Iris pigment epithelial cell (primary cell): ENCODE measurements at places on chromosomes 5 and 9.

DNA sequence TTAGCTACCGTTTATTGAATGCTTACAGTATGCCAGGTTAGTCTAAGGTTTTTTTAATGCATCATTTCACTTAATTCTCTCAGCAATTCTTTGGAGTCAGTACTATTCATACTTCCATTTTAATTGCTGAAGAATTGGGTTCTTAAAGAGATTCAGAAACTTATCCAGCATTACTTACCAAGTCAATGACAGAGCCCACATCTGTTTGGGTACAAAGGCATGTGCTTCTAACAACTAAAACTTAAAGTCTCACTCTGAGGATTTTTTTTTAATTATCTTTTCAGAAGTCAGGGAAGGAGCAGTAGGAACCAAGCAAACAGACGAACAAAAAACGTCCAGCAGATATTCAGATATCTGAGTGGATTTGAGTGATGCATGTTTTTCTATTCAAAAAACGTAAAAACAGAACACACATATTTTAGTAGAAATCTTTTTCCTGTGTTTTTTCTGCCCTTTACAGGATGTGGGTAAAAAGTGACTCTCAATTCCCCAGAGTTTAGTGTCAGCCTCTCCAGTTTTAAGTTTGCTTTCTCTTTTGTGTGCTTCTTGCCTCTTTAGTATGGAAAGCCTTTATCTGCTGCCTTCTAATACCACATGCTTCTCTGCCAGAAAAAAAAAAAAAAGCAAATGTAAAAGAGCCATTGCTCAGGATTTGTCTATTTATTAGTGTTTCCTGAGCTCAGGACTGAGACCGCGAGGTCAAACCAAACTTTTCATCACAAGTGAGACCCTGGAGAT is 118.0 kb downstream of the PRKACG start:
- no peak for DNase-seq

DNA sequence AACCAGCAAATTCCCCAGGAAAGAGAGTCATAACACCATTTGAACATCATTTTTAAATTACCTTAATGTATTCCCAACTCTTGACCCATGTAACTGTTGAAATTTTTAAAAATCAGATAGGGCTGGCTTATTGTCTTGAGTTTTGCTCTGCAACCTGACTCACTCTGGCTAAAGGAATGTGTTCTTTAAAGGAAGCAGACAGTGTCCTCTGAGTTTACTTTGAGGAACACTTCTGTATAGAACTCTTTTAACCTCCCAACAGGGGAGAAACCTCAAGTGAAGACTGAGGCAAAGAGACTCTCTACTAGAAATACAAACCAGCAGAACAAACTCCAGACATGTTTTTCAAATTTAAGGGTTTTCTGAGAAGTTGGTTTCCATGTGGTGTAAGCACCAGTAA is 248.9 kb downstream of the CWC27 start:
- peak; percentile 55 for DNase-seq

GRCh38 chr5:84862132-84862531 is 477.5 kb upstream of the EDIL3 start:
- no peak for DNase-seq

GRCh38 chr5:177089127-177089526 is 2.4 kb downstream of the FGFR4 start:
- DNase-seq = no peak

- no peak for DNase-seq
Observed at GRCh38 chr5:42361315-42361688, 61.9 kb upstream of the GHR start.

GRCh38 chr9:113992276-113992951 is 85.7 kb downstream of the AMBP start:
- no peak for DNase-seq

- DNase-seq = peak; percentile 13
Observed at GRCh38 chr5:116573279-116573701, 1.3 kb downstream of the SEMA6A start.

DNA sequence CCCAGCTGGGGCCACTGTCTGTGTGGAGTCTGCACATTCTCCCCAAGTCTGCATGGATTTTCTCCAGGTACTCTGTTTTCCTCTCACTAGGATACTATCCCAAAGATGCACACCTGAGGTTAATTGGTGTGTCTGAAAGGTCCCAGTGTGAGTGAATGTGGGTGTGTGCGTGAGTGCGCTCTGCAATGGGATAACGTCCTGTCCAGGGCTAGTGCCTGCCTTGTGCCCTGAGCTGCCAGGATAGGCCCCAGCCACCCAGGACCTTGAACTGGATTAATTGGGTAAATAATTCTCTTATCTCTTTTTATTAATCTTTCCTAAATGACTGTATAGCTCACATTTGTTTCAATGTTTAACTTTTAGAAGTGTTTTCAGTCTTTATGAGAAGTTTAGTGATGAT is 11.5 kb upstream of the PANK3 start:
- DNase-seq = no peak

GRCh38 chr5:59299006-59299405 is 594.5 kb downstream of the PDE4D start:
- DNase-seq = peak; percentile 32
